ENCODE measurements at places on chromosomes 12 and 14. TPM values are rescaled to one million over a fixed set of nuclear protein-coding genes. Genes with fewer than 3 reads are reported as not detected.

Gene CLMN
- polyA plus RNA-seq: 0.09 TPM

Gene FAM181A
- not detected for polyA plus RNA-seq

Gene BDKRB1
- polyA plus RNA-seq: 215 TPM

Gene CLEC9A
- not detected for polyA plus RNA-seq

Gene TRPV4
- 5.2 TPM for polyA plus RNA-seq

Gene PAPLN
- polyA plus RNA-seq: 3.4 TPM

Gene SLC6A13
- polyA plus RNA-seq: not detected

Gene KRT7
- polyA plus RNA-seq: 1.0 TPM
